Stimulated activated naive CD8-positive, alpha-beta T cell treated with anti-CD3 and anti-CD28 coated beads, Interleukin-15, amount 100 ng/mL, for 72 hours (primary cell): ENCODE measurements at places on chromosomes 3 and 15.

DNA sequence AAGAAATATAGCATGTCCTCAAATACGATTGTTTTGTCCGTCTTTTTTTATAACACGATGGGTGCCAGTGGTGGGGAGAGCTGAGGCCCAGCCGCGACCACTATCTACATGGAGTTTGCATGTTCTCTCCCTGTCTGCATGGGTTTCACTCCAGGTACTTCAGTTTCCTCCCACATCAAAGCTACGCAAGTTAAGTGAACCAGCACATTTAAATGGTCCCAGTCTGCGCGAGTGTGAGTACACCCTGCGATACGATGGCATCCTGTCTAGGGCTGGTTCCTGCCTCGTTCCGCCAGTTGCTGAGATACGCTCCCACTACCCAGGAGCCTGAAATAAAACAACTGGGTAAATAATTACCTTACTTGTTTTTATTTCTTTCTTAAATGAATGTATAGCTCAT is 40.6 kb downstream of the ATP13A3 start:
- no peak for DNase-seq

DNA sequence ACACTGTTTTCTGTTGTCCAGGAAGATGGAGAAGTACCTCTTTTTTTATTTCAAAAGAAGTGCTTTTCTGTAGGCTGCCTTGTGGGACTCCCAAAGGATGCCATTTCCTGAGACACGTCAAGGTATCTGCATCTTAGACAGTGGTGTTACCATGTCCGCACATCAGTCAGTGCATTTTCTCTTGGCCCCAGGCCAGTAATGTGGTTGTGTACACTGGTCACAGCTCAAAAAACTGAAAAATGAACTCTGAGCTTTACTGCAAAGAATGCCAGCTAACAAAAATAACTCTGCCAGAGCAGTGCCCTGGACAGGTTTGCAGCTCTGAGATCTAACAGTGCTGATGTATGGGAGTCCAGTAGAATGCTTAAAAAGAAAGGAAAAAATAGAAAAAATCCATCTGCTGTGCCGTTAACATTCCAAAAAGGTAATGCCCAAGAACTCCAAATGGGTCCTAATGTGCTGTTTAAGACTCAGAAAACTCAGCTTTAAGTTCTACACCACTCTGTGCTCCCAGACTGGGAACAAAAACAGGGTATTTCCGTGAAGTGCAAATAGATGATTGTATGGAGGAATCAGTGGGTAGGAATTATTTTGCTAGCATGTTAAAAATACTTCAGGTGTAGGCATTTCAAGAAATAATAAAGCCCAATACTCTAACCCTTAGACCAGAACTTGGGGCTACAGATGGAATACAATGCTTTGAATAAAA is 315.9 kb downstream of the FEZF2 start:
- DNase-seq: no peak

- no peak for DNase-seq
Observed at GRCh38 chr15:31487811-31488436, 161.3 kb downstream of the KLF13 start.

DNA sequence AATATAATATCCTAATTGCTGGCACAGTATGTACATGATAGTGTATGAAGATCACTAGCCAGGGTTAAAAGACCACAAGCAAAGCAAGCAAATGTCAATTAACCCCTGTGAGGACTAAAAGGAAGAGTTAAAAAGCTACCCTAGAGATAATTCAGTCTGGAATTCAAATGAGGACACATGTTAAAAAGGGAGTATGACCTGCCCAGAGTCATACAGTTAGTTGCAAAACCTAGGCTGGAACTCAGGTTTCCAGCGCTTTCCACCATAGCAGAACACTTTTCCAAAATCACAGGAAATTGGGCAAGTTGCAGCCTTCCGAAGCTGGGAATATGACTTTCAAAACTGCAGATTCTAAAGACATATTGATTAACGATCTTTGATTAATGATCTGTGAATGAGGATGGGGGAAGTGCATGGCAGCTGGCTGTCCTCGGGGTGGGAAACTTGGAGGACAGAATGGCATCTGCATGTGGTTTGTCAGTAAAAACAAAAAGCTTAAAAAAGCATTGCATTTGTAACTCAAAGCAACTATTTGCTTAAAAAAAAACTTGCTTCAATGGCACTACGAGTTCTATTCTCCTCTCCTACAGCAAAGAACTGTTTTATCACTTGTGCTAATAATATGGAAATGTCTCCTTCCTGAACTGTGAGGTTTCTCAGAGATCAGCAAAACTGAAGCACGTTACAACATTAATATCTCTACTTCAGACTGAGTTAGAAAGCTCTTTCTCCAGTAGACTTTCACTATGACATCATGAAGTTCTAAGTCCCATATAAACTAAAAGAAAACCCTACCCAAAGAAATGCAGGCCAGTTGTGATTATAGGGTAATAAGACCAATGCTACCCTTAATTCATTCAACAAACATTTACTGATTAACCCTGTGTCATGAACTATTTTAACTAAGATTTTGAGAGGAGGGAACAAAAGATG is 46.2 kb downstream of the IGSF11 start:
- no peak for DNase-seq
